Frontal cortex (tissue), 4 donors: ENCODE measurements at places on chromosomes 7 and 10. TPM values are rescaled to one million over a fixed set of nuclear protein-coding genes. Genes with fewer than 3 reads are reported as not detected.

The FLNC gene
- 2.4 TPM for total RNA-seq

The MMD2 gene
- 2.4 TPM for total RNA-seq

The AKR1B15 gene
- not detected for total RNA-seq

The TLX1 gene
- not detected for total RNA-seq

The CHPF2 gene
- 18.3 TPM for total RNA-seq

The LHPP gene
- total RNA-seq: 16.3 TPM

The VAX1 gene
- 1.2 TPM for total RNA-seq

The CFAP70 gene
- total RNA-seq: 0.82 TPM

The LGI1 gene
- 23.2 TPM for total RNA-seq

The MOGAT3 gene
- total RNA-seq: not detected

The AP5Z1 gene
- total RNA-seq: 14.7 TPM

The TAS2R5 gene
- 0.82 TPM for total RNA-seq

The PSTK gene
- 9.8 TPM for total RNA-seq

The ANKRD2 gene
- not detected for total RNA-seq

The PVRIG gene
- not detected for total RNA-seq
